ENCODE measurements at places on chromosomes 1 and 21.

- peak; percentile 41 for DNase-seq
These were observed 579 bp upstream of the TENT5C start for GRCh38 chr1:117605164-117605773.

- no peak for DNase-seq
These were observed 9.7 kb upstream of the FTCD start for GRCh38 chr21:46165098-46165497.

- DNase-seq = no peak
These were observed 31.5 kb downstream of the SNAP47 start for GRCh38 chr1:227766653-227767277.

- no peak for DNase-seq
These were observed 128.8 kb upstream of the COA6 start for GRCh38 chr1:234244482-234244881.

- DNase-seq = no peak
These were observed 32.1 kb upstream of the DDAH1 start for GRCh38 chr1:85496941-85497582.

DNA sequence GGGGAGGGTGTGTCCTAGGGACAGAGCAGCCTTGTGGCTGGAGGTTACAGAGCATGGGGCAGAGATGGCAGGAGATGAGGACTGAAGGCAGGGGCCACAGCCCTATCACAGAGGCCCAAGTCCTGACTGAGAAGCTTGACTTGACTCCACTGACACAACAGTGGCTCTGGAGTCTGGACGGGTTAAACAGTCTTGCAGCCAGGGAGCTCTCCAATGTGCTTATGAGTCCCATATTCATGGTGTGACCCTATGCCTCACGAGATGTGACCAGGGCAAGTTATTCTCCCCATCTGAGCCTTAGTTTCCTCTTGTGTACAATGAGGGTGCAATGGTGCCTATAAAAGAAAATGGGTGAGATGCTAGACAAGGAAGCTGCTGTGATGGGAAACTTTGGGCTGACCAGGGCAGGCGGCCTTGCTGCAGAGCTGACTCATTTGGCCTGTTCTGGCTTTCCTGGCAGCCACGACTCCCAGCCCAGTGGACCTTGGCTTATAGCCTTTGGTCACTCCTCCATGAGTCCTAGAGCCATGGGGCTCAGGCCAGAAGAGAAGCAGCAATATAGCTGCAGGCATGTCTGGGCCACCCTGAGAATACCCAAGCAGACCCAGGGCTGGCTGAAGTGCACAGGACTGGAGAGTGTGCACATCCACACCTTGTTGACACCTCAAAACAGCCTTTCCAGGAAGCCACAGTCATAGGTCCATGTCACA is 2.8 kb upstream of the TTC22 start:
- DNase-seq = peak; percentile 77

- no peak for DNase-seq
These were observed 50.4 kb upstream of the GPR37L1 start for GRCh38 chr1:202072211-202072765.

DNA sequence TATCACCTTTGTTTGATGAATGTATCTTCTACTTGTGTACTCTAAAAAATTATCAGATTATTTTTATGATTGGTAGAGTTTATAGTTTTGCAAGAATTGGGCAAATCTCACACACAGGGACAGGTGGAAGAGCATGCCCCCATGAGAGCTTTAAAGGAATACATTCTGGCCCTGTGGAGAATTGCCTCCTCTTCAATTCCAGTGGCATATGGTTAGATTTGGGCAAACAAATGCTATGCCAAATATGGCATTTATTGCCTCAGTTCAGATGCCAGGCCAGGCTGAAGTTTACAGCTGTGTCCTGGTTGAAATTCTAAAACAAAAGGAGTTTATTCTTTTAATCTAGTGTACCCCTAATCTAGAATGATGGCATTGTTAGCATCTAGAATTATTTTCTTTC is 162.4 kb upstream of the CACYBP start:
- DNase-seq = no peak

DNA sequence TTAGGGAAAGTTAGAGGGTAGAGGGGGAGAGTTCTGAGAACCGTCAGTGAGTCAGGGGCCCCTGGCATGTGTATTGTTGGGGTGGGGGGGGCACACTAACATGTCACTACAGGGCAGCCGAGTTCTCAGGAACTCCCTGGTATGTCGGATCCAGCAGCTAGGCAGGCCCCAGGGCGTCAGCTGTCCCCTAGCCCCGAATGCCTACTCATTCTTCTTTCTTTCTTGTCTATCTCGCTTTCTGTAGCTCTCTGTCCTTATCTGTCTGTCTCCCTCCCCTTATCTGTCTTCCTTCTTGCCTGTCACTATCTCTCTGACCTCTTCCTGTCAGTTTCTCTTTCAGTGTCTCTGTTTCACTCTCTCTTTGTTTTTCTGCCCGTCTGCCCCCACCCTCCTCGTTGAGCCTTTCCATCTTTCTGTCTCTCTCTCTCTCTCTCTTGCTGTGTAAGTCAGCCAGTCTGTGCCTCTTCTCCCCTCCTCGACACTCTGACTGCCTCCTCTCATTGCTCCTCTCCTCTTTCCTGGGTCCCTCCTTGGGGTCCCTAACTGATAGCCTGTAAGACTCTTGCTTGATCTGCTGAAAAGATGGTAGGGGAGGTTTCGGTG is 2.4 kb downstream of the NTRK1 start:
- no peak for DNase-seq

DNA sequence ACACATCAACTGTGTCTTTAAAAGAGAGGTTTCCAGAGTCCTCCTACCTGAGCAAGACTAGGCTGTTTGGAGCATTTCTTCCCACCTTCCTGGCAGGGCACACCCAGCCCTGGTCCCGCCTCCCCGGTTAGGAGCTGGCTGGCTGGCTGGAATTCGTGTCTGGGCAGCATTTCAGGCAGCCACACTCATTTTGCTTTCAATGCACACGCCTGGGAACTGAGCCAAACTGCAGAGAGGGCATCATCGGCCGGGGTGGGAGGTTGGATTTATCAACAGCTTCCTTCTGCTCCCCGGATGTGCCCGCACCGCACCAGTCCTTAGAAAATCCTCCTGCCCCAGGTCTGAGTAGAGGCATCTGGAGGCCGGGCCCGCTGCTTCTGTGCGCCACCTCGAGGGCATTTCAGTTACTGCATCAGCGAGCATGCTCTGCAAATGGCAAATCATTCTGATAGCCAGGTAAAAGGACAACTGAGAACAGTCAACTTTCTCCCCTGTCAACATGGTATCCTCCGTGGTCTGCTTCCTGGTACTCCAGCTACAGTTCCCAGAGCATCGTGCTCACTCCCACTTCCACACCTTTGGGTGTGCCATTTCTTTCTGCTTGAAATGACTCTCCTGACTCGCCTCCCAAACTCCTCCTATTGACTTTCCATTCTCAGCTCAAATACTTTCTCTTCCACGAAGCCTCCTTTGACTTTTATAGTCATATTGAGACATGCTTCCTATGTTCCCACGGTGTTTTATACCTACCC is 20.6 kb downstream of the TCEA3 start:
- peak; percentile 89 for DNase-seq

- no peak for DNase-seq
These were observed 33.5 kb upstream of the ADAM30 start for GRCh38 chr1:119929643-119930315.

- no peak for DNase-seq
These were observed 107.0 kb upstream of the IRF2BP2 start for GRCh38 chr1:234716908-234717375.

DNA sequence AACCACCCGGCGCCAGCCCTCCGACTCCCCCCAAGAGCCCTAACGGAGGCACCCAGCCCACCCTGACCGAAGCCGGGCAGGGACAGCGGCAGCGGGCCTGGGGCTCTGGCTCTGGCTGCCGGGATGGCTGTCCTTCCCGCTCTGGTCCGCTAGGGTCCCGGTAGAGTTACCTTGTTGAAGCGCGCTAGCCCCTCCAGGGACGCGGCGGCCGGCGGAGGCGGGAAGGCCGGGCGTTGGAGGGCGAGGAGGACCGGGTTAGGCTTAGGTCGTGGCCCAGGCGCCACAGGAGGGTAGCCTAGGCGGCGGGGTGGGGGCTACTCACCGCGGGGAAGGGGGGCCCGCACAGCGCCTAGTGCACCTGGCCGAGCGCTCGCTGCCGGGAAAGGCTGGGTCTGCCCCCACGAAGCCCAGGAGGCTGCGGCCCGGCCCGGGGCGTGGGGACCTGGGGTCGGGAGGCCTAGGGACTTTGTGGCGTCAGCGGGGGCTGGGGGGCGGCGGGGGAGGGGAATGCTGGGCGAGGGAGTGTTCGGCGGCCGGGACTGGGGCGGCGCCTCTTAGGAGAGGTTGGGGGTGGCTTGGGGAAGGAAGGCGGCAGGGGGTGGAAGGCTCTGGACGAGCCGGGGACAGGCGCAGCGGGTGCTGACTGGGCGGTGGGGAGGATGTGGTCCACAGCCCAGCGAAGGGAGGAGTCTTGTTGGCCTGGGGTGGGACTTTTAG is at the start of gene TRIM17:
Gene TRIM17 (minus strand): TSS at position 645 of the 717 bp plus-strand sequence. CDS start 1,789 bp downstream, outside the sequence.
- DNase-seq = no peak

DNA sequence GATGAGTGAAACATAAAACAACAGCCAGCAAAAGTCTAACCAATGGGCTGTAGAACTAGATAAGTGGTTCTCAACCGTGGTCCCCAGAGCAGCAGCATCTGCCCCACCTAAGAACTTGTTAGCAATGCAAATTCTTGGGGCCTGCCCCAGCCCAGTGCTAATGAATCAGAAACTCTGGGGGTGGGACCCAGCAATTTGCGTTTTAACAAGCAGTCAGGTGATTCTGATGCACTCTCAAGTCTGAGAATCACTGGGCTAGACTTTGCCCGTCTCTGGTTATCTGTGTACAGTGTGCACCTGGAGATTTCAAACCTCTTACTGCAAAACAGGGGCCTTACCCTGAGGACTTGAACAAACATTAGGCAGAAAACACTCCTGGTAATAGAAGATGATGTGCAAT is 66.5 kb downstream of the PLXNA2 start:
- DNase-seq = no peak

GRCh38 chr1:83103341-83103740 is 895.6 kb downstream of the TTLL7 start:
- no peak for DNase-seq

GRCh38 chr1:202310746-202311145 is 31.0 kb downstream of the UBE2T start:
- no peak for DNase-seq

DNA sequence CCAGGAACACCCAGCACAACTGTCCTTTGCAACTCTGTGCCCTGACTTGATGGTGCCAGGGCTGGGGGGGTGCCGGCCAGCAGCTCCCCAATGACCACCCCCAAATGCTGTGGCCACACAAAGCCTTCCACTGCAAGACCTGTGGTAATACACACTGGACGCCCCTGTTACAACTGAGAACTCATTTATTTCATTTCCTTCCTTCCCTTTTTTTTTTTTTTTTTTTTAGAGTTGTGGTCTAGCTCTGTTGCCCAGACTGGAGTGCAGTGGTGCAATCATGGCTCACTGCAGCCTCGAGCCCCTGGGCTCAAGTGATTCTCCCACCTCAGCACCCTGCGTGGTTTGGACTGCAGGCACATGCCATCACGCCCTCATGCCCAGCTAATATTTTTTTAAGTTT is 25.2 kb downstream of the TP73 start:
- DNase-seq = no peak

- peak; percentile 72 for DNase-seq
These were observed 26.4 kb downstream of the MYOM3 start for GRCh38 chr1:24085546-24085945.

- no peak for DNase-seq
These were observed 446.9 kb downstream of the NEGR1 start for GRCh38 chr1:71835442-71835813.

- no peak for DNase-seq
These were observed 173.2 kb downstream of the ROR1 start for GRCh38 chr1:63946866-63947491.

DNA sequence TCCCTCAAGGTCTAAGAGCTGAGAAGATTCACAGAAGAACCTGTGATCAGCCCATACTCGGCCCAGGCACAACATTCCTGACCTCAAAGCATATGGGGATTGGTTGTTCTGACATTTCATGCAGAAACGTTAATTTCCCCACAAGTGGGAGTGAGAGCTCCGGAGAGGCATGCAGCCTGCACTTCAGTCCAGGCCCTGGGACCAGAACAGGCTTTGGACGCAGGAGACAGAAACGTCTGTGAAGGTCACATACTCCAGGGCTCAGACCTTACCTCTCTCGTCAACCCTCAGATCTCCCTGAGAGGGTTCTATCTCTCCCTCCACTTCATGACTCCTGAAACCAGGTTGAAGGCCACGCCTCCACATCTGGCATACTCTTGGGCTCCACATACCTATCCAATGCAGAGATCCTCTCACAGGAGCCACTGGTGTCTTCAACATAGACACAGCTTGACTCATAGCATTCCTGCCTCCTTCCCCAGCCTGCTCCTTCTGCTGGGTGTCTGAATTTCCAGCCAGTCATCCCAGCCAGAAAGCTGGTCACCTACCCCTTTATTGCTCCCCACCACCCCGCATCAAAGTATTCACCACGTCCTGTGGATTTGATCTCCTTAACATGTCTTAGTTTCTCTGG is 149.2 kb downstream of the OMA1 start:
- DNase-seq = no peak

DNA sequence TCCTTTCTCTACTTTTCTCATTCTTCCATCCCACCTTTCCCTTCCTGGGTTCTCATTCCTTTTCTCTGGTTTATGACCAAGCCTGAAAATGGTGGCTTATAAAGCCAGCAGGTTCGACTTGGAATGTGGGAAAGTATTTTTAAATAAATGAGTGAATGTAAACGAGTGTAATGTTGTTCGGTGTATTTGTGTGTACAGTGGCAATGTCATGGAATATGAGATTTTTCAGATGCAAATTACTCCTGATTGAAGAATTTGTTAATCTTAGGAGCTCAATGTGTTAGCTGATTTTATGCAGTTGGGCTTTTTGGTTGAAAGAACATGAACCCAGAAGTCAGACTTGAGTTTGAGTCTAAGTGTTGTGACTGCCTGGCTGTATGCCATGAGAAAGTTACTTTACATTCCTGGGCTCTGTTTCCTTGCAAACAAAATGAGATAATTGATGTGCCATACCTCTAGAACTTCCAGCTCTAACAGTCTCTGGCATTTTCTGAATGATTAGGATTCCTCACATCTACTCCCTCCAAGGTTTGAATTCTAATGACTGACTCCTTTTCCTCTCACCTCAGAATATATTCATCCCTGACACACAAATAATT is 6.6 kb downstream of the SGIP1 start:
- DNase-seq = no peak

DNA sequence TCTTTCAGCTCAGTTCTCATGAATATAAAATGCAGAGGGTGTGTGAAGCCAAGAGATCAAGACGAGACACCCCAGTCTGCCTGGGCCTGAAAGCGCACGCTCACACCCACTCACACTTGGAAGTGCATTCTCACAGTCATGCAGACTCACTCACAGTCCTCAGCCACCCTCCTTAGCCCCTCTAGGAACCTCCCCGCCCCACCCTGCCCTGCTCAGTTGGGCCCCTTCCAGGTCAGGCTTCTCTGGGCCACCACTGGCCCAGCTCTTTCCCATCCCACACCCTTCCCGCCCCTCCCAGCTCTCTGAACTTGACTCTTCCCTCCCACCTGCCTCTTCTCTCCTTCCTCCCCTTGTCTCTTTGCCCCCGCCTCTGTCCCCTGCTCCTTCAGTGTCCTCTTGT is 93.8 kb downstream of the EPHB2 start:
- DNase-seq = no peak

GRCh38 chr21:43825936-43826622 is 36.7 kb downstream of the RRP1 start:
- no peak for DNase-seq

GRCh38 chr1:178120088-178120487 is 26.2 kb downstream of the RASAL2 start:
- DNase-seq = no peak

GRCh38 chr1:227792216-227793078 is 23.0 kb upstream of the PRSS38 start:
- DNase-seq = no peak

- DNase-seq = no peak
These were observed 9.2 kb upstream of the DENND2D start for GRCh38 chr1:111209622-111210021.

All from stromal cell of bone marrow (primary cell).